ENCODE measurements at places on chromosomes 5 and 9.

GRCh38 chr9:134605966-134606357, 35.6 kb upstream of the COL5A1 start:
- no peak for DNase-seq

DNA sequence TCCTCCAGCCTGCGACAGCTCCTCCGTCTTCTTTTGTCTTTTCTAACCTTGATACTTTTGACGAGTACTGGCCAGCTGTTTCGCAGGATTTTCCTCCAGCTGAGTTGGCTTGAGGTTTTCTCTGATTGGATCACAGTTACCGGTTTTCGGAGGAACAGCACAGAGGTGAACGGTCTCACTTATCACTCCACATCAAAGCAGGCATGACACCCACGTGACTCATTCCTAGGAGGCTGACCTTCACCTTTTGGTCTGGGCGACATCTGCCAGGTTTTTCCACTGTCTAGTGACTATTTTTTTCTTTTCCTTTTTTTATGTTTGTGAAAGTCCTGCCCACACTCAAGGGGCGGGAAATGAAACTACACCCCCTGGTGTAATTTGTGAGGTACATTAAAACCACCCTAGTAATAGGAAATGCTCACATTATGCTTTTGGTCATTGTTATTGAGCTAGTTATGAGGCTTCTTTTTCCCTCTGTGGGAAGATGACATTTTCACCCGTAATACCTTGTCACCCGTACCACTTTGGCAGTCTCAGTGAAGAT, 319.2 kb downstream of the GADD45G start:
- DNase-seq, result no peak

- DNase-seq, result no peak
Measured at GRCh38 chr5:131952301-131952857, 6.9 kb upstream of the MEIKIN start.

DNA sequence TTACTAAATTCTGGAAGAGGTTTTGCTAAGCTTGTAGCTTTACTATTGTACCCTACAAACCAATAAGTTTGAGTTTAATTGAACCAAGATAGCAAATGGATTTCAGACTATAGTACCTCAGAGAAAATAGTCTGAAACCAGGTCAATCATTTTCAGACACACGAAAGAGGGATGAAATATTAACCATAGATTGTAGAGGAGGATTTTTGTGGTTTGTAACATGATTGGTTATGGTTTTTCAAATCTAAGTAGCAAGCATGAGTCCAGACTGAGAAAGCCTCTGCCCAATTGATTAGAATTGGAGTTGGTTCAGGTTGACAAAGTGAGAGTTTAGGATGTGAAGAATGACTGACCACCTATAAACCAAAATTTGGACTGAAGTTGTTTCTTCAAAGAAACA, 562.7 kb upstream of the DMAC1 start:
- DNase-seq, result no peak

DNA sequence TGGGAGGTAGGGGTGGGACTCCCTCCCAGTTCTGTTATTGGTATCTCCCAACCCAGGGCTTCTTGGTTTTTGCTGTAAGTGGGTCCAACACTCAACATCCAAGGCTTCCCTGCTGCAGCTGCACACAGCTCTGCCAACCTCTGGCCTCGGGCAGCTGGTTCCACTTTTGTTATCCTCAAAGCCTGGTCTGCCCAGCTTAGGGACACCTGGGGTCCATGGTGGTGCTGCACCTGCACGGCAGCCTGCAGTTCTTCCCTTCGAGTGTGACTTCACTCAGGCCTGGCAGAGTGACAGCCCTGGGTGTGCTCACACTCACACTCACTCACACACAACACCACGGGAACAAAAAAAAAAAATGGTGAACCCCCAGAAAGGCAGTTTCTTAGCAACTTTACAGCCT, 15.3 kb upstream of the SAP30L start:
- no peak for DNase-seq

DNA sequence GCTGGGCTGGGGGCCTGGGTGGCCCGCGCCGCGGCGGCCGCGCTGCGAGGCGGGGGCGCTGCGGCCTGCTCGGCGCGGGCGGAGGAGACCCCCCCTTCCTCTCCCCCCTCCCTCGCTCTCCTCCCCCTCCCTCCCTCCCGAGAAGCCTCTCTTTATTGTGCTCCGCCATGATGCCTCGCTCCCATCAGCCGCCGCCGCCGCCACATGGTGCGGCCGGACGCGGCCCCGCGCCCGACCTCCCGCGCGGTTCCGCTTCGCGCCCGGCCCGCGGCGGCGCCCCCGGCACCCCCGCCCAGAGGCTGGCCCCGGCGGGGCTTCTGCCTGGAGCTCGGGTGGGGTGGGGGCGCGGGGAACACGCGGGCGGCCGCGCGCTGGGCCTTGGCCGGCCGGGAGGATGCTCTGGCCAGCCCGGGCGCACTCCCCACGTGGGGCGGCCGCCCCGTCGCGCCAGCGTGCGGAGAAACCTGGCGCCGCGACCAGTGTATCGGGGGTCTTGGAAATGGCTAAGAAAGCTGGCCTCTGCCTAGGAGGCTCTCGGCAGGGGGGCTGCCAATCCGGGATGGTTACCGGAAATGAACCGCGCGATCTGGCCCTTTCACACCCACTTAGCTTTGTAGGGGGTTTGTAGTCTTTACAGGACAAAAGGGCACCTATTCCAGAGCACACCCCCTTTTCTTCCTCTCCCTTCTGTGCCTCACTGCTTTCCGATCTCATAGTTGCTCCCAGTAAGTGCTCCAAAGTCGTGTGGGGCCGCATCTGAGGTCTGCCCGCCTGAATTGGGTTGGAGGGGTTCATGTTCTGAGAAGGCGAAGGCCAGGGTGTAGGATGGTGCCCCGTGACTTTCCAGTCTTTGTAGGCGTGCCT, 1.0 kb downstream of the SET start:
- peak; percentile 48 for DNase-seq

GRCh38 chr5:141992349-141992963, 20.4 kb downstream of the GNPDA1 start:
- peak; percentile 38 for DNase-seq

DNA sequence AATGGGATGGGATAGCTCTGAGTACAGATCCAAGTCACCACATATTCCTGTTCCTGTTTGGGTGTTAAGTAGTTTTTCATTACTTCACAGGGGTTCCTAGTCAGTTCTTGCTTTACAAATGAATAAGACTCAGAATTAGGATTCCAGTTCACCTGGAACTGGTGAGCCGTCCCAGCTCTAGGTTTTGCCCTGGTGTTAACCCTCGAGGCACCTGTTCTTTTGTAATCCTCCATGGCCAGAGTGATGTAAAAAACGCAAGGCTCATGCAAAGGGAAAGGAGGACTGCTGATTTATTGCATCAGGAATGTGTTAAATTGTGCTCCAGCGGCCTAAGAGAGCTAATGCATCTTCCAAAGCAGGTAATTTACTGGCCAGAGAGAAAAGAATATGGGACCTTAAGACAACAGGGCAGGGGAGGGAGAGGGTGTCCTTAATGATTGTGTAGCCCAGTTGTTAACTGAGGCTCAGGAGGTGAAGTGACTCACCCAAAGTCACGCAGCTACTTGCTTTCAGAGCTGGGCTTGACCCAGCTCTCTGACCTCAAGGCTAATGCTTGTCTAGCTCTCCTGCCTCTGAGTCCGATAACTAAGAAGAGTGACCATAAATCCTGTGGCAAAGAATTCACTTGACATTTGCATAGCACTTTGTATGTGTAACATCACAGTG, 70.5 kb downstream of the DMRT2 start:
- DNase-seq, result no peak

- no peak for DNase-seq
Measured at GRCh38 chr9:112867275-112867991, 23.2 kb downstream of the SLC46A2 start.

DNA sequence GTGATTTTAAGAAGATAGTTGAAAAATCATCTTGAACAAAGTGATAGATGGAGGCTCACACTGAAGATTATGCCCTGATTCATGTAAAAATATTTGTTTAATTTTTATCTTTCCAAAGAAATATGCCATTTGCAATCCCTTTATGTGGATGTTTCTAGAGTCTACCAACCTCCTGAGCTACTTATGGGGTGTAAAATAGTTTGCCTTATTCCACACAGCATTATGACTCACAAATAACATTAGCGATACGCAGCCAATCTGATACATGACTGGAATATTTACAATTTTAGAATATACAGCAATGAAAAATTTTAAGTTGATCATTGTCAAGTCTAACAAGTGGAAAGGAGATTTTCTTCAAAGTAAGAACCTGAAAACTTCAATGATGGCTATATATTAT, 327.5 kb downstream of the EDIL3 start:
- DNase-seq, result no peak

DNA sequence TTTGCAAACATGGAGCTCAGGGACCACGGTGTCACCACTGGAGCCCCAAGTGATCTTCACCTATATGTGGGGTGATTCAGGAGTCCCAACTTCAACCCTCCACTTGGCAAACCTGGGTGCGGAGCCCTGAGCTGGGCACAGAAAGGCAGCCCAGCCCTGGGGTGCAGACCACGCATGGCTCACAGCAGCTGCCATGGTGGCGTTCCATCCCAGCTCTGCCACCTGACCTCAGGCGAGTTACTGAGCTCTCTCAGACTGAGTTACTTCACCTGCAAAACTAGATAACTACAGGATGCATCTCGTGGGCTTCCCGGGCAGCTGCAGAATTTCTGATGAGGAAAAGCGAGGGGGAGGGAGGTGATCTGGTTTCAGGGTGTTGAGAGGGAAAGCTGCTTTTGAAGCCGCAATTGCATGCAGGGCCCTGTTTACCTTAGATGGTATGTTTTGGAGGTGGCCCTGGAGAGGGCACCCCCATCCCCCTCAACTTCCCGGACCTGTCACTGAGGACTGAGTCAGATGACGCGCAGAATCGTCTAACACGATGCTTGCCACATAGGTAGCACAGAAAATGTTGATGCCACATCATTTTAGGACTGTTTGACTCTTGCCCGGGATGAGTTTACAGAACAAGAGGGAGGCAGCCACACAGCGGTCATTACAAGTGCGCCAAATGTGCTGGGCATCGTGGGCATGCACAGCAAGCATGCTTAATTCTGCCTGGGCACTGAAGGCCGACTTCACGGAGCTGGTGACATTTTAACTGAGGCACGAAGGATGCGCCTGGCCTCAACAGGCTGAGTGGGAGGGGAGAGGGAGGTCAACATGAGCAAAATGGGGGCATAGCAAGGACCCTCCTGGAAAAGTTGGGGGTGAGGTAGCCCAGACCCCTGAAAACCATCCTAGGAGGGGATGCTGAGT, 154.6 kb downstream of the COL23A1 start:
- DNase-seq, result no peak

DNA sequence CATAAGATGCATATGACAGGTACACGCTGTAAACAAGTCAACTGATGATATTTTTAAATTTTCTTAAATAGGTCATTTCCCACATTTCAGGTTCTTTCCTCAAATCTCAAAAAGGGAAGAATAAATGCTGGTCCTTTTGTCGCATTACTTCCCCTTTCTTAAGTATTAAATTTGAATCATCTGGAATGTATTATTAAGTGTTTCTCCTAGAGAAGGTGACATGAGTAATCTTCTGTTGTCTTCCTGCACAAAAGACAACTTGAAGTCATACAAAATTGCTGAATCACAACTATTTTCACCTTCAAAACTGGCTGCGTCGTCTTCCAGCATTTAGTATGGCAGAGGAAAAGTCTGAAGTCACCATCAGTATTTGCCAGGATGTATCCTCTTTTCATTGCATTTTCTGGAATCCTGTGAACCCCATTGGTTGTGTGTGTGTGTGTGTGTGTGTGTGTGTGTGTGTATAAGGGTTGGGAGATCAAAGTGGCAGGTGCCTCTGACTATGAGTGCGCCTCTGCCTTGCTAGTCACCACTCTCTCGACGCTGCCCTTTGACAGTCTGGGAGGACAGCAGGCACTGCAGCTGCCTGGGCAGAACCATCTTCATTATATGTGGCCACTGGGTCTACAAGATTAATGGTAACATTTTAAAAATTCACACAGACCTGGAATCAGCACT, 86.9 kb downstream of the MVB12B start:
- no peak for DNase-seq

- no peak for DNase-seq
Measured at GRCh38 chr5:149749481-149750365, 19.6 kb downstream of the PPARGC1B start.

- DNase-seq, result no peak
Measured at GRCh38 chr5:149735066-149735465, 5.0 kb downstream of the PPARGC1B start.

Measured in NCI-H1930 (cell line).